ENCODE measurements at places on chromosomes 1 and 21. TPM values are rescaled to one million over a fixed set of nuclear protein-coding genes. Genes with fewer than 3 reads are reported as not detected.
A peak's percentile ranks its signal among the peaks of the same experiment; 100 is the strongest.

MRPS14 gene
- total RNA-seq = 12.4 TPM

LCE1D gene
- total RNA-seq = not detected

DNA sequence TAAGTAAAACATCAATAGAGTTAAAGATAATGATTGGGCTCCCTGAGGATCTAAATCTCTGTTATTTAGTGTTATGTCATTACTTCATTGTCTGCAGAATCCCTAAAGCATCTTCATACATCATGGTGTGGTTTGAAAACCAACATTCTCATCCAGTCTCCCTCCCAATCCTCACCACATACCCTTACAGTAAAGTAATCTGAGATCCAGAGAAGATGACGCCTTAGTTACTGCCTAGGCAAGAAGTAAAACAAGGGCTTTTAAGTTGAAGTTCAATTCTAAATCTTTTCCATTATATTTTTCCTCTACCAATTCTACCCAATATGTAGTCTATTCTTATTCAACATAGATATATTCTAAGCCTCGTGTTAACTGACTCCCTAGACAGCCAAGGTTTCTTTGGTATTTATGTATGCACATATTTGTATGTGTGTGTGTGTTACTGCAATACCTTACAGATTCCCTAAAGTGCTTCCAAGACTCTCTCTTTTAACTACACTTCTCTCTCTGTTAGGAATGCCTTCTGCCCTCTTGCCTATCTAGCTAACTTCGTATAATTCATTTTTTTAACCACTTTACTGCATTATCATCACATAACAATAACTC, 17.3 kb downstream of the DPH5 start:
- H3K4me1 ChIP-seq = peaks cover 34% of the 10 kb centered on the region
- no peak for DNase-seq
- H3K27ac ChIP-seq = no peak overlapping the region
- H3K27me3 ChIP-seq = no peaks in the 10 kb centered on the region

DNA sequence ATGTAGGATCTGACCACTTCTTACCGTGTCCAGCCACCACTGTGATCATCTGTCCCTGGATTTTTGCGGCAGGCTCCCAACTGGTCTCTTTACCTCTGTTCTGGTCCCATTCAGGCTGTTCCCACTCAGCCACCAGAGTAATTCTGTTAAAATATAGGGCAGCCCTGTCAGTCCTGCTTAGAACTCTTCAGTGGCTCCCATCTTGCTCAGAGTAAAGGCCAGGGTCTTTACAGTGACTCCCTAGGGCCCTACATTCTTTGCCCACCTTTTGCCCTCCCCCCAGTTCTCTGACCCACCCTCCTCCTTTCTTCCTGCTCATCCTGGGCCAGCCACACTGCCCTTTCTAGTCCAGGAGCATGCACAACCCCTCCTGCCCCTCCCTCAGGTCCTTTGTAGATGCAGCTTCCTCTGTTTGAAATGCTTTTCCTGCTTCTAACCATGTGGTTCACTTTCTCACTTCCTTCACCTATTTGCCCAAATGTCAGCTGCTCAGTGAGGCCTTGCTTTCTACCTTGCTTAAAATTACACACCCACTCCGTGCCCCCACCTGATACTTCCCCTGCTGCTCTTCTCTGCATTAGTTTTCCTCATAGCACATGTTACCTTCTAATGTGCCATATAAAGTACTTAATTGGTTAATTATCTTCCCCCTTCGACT, 7.8 kb downstream of the UBIAD1 start:
- H3K27ac ChIP-seq = peak overlapping the region; percentile 71
- peaks cover 20% of the 10 kb centered on the region for H3K4me1 ChIP-seq
- H3K27me3 ChIP-seq = no peaks in the 10 kb centered on the region
- peaks cover 21% of the 10 kb centered on the region for H3K36me3 ChIP-seq
- H3K4me3 ChIP-seq = peak overlapping the region; percentile 40

DNA sequence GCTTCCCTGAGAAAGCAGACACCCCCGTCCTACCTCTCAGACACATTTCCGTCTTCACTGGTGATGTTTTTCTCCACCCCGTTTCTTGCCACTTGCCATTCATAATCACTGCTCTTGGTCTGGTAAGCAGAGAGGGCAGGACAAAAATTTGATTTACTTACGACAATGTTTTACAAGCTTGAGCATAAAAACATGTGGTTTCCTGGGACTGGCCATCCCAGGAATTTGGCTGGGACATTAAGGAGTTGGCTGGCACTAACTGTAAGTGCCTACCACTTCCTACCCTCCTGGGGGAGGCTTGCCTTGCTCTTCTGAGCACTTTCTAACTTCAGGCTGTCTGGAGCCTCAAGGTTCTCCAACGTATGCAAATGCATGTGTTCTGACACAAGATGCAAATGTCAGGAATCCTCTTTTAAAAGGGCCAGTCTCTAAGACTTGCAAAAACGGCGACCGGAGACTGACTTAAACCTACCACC, 24.2 kb downstream of the ZBTB18 start:
- peaks cover 16% of the 10 kb centered on the region for H3K4me1 ChIP-seq
- DNase-seq = no peak
- no peaks in the 10 kb centered on the region for H3K36me3 ChIP-seq
- H3K27me3 ChIP-seq = no peaks in the 10 kb centered on the region
- peak overlapping the region; percentile 45 for H3K4me3 ChIP-seq

- peaks cover 3% of the 10 kb centered on the region for H3K27me3 ChIP-seq
- no peaks in the 10 kb centered on the region for H3K36me3 ChIP-seq
- DNase-seq = no peak
- no peak overlapping the region for H3K4me3 ChIP-seq
- no peaks in the 10 kb centered on the region for H3K4me1 ChIP-seq
Observed at GRCh38 chr1:18354612-18355011, 126.1 kb upstream of the KLHDC7A start.

GRCh38 chr1:67004176-67004575, 49.8 kb downstream of the SLC35D1 start:
- no peaks in the 10 kb centered on the region for H3K27me3 ChIP-seq
- no peaks in the 10 kb centered on the region for H3K36me3 ChIP-seq
- DNase-seq = no peak
- H3K27ac ChIP-seq = no peak overlapping the region

Data from naive thymus-derived CD4-positive, alpha-beta T cell (primary cell).